ENCODE measurements at places on chromosomes 5 and 9.
A peak's percentile ranks its signal among the peaks of the same experiment; 100 is the strongest.

DNA sequence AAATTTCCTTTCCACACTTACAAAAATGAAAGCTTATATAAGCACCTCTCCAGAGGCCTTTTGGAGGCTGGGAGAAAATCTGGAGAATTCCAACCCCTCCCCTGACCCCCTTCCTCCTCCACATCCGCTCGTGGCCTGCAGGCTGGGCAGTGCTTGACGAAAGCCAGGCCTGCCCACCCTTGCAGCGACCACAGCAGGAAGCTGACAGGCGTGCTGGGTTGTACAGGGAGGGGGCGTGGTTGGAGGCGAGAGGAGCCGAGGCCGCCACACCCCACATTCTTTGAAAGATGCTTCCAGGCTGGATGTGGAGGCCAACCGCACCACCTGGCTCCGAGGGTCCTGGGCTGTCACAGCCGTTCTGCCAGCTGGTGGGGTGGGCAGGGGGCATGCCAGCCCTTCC is 47.8 kb upstream of the IER5L start:
- peak; percentile 78 for DNase-seq

GRCh38 chr5:122114501-122114900 is 14.8 kb upstream of the ZNF474 start:
- DNase-seq = no peak

DNA sequence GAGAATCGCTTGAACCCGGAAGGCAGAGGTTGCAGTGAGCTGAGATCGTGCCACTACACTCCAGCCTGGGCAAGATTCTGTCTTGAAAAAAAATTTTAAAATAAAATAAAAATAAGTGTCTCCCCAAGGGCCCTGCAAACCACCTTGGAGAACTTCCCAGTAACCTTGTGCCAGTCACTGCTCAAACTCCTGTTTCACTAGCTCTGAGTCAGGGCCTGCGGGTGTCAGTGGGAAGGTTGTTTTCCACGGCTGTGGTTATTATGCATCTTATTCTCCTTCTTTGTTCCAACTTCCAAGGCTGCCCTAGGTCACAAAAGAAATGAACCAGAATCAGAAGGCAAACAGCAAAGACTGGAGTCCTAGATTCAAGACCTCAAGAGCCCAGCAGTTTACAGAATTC is 246.7 kb downstream of the ADAMTSL1 start:
- DNase-seq = no peak

GRCh38 chr9:133531293-133531692 is 3.2 kb upstream of the ADAMTSL2 start:
- DNase-seq = no peak

DNA sequence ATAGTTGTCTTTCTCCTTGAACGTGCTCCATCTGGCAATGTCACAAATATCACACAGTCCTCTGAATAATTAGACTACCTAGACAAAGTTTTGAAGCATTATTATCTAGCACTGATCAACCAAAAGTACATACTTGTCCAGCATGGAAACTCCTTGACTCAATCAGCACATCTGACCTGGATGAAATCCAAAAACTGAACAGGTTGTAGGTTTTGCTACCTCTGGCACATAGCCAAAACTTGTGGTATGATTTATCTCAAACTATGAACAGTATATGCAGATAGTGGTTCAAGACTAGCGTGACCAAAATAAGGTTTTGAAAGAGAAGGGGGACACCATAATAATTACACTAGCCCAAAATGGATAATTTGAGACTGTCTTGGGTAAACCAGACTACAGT is 158.1 kb downstream of the ARRDC3 start:
- DNase-seq = no peak

DNA sequence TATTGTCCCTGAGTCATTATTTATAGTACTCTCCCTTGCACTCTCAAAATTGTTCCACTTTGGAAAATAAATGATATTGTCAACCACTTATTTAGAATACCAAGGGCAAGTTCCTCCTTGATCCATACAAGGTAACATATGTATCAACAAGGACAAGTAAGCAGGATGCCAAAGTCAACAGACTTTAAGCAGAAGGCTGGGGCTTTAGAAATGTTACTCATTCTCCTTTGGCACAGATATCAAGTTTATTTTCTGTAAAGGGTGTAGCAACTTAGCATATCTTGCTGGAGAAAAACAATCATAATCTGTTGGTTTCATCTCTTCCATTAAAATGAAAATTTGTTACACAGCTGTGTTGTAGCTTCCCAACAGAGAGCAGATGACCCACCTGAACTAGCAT is 248.7 kb upstream of the SLC30A5 start:
- DNase-seq = no peak

DNA sequence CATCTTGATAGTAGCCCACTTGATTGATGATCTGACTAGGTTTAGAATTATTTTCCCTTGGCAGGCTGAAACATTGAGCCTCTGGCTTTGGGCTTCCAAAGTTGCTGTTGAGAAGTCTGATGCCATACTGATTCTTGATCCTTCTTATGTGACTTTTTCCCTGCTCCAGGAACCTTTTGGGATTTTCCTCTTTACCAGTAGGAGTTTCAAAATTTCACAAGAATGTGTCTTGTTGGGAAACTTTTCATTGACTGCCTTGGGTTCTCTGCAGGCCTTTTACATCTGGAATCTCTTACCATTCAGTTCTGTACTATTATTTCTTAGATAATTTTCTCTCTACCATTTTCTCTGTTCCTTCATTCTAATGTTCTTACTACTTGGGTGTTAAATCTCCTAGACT is 20.0 kb downstream of the STC2 start:
- DNase-seq = no peak
